ENCODE measurements at places on chromosomes 5 and 9.

GRCh38 chr9:137387114-137387890 lies 35.7 kb downstream of the EXD3 start:
- no peak for DNase-seq

DNA sequence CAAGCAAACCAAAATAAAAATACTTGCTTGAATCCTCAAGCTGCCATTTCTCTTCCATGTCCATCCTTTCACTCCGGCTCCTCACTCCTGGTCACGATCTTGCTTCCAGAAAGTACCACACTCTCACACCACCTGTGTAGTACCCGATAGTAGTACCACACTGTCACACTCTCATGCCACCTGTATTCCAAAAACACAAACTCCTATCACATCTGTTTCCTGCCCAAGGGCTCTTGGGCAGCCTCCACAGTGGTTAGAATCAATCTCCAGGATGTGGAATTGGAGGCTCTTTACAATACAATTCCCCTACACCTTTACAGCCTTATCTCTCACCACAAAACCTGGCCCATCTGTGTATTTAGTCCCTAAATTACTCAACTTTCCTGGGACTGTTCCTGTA lies 130.6 kb downstream of the GNAQ start:
- DNase-seq: no peak

- DNase-seq: peak; percentile 51
Measured at GRCh38 chr9:81182431-81182830, 506.9 kb downstream of the TLE1 start.

GRCh38 chr5:127634007-127634406 lies 14.9 kb upstream of the CTXN3 start:
- no peak for DNase-seq

DNA sequence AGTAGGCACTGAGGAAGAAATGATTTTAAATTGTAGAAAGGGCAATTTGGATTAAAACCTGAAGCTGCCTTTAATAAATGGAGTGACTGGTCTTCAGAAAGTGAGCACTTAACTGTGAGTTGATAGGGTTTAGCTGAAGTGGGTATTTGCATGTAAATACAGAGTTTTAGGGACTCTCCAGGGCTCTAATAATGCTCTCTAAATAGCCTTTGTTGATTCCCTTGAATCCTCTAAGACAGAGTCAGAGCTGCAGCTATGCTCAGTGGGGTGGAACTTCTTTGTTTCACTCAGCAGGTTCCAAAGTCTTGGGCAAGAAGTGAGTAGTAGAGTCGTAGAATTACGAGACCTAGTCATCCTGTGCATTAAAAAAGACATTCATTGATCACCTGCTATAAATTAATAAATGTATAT lies 21.4 kb downstream of the GLRA1 start:
- DNase-seq: no peak

GRCh38 chr5:139692679-139693308 lies 44.6 kb downstream of the CXXC5 start:
- DNase-seq: no peak

DNA sequence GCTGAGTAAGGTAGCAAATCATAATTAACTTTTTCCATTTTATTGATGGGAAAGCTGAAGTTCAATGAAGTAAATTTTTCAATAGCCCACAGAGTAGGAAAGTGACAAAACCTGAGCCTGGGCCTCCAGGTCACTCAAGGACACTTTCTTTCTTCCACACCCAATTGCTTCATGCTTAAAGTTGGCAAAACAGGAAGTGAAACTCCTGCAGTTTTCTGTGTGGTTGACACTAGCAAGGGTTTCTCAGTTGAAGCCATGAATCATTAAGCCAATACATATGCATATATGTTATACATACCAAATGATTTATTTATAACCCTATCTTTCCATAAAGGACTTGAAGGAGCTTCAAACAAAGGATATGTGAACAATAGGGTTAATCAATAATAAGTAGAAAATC lies 13.9 kb downstream of the TLR4 start:
- peak; percentile 42 for DNase-seq

GRCh38 chr5:57705769-57706168 lies 223.2 kb upstream of the ACTBL2 start:
- DNase-seq: no peak

Data from fibroblast of the aortic adventitia (primary cell).